ENCODE measurements at places on chromosomes 1 and 21.

- no peak for DNase-seq
Measured at GRCh38 chr1:9058465-9058864, 11.0 kb downstream of the SLC2A5 start.

- no peak for DNase-seq
Measured at GRCh38 chr21:25970254-25970930, 200.2 kb downstream of the APP start.

DNA sequence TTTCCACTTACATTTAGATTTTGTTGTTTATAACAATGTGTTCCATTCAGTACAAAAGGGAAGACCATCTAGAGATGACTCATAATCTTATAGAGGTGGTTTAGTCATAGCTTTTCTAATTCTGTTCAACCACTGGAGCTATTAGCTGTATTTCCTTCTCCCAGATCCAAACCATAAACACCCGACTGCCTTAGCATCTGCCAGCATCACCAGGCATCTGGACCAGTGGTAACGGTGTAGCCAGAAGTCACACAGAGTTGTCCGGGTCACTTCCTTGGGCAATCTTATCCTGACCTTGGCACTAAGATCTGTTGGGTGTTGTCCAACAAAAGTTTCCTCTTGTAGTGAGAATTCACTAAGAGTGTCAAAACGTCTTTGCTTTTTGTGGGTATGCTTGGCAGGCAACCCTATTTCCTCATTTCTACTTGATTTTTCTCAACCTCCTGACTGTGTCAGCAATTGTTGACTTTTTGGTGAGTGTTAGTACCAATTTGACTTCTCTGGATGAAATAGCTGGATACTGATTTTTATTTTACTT, 372.1 kb upstream of the B3GALT2 start:
- peak; percentile 24 for DNase-seq

GRCh38 chr1:51648180-51649109, 31.6 kb downstream of the OSBPL9 start:
- DNase-seq, result peak; percentile 71

- no peak for DNase-seq
Measured at GRCh38 chr1:150151291-150152181, 1.8 kb downstream of the PLEKHO1 start.

- DNase-seq, result no peak
Measured at GRCh38 chr1:85884372-85885035, 176.3 kb upstream of the ZNHIT6 start.

GRCh38 chr21:45570826-45571601, 28.8 kb upstream of the SLC19A1 start:
- peak; percentile 50 for DNase-seq

- no peak for DNase-seq
Measured at GRCh38 chr1:201111672-201112071, 554 bp downstream of the CACNA1S start.

- DNase-seq, result no peak
Measured at GRCh38 chr1:113178522-113178921, 105.5 kb downstream of the LRIG2 start.

DNA sequence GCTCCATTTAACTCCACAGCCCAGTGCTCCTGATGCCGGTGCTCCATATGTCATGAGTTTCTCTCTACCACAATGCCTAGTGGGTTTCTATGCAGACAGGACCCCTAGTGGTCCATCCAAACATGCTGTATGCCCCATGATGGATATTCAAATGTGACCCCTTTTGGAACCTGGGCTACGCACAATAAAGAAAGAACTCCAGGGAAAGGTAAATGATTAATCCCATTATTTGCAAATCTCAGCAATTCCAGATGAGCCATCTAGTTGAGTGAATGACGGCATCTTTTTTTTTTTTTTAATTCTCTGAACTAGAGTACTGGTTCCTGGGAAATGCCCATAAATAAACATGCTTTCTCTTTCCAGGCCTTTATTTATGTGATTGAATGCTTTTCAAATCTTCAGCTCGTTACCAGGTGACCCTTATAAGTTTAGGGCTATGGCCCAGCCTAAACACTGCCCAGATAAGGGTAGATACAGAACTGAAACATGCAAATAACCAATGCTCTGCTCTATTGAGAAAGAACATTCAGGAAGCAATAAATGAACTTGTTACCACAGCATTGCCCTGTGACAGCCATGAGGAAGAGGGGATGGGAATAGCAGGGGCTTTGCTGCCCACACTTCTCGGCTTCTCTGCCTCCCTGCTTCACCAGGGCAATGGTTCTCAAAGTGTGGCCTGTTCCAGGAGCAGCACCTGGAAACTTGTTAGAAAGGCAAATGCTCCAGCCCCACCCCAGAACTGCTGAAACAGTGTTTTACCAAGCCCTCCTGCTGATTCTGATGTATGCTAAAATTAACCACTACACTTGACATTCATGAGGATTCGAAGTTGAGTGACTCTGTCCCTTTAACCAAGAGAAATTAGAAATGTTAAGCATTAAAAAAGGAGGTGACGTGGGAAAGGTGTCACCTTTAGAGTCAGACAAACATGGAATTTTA, 151.7 kb downstream of the SEC16B start:
- DNase-seq, result no peak

DNA sequence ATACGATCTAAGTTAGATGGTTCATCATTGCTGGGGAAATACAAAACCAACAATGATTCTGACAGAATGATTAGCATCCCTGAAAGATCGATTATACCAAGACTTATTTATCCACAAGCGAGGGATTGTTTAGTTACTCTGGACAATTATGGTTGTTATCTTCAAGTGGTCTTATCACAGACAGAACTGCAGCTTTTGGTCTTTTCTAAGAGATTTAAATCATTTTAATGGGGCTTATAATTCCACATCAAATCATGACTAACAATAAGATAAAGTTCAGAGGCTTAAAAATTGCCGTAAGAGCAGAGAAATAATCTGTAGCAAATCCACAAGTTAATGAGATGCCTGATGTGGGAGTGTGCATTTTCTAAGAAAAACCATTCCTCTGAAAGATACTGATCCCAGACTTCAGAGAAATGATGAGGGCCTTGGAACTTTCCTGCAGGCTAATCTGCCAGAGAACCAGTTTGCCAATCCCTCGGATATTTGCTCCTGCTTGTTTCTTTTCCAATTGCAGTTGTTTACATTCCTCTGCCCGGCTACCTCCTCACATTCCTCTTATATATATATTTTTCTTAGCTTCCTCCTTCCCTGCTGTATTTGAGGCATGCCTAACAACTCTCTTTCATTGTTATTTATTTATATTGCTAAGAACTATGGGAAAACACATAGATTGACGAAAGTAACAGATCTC, 134.8 kb downstream of the BACH1 start:
- DNase-seq, result peak; percentile 17

DNA sequence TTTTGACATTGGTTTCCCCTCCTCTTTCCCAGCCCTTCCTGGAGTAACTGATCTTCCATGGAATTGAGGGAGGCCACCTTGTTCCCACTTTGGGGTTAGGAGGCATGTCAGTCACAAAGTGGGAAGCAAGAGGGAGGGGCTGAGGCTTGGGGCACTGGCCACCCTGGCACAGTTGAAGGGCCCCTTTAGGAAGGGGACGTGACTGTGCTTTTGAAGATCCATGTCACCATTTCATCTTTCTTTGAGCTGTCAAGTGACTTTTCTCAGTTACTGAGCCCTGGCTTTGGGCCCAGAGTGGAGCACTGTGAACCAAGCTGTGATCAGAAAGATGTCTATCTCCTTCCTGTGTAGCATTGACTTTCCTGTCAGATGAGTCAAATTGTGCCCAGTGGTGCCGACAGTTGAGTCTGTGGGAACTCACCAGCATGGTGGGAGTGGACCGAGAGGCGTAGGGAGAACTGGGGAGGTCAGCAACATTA, 38.5 kb upstream of the TDRD10 start:
- no peak for DNase-seq

GRCh38 chr1:89771991-89772560, 48.8 kb upstream of the LRRC8D start:
- no peak for DNase-seq

DNA sequence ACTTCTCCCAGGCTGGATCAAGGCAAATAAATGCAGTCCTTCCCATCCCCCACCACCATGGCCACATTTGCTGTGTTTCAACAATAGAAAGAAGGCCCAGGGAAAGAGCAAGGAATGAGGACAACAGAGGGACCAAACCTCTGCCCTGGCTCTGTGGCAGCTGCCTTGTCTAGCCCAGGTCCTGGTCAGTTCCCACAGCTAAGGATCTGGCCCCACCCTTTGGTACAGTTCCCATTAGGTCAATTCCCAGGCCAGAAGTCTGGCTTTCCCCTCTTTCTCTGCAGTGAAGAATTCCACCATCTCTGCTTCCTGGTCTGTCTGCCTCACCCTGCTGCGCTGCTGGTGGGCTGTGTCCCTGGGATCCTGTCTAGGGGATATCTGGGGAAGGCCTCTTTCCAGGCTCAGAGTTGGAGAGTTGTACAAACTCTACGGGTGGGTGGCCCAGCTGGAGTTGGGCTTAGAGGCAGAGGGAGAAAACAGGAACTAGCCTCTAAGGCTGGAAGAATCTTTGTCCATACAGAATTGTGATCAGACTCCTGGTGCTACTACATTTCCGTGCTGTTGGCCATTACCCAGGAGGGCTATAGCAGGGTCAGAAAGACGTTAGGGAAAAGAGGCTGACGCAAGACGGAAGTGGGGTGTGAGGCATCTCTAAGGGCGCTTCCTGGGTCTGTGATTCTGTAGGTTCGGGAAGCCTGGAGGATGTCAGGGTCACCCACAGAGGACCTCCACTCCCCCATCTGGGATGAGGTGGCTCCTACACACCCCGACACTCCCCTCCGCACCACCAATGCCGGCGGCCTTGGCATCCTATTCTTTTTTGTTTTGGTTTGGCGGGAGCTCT, 953 bp upstream of the NDUFS2 start:
- no peak for DNase-seq

All from AG04449 (cell line).